ENCODE measurements at places on chromosomes 7 and 10.

DNA sequence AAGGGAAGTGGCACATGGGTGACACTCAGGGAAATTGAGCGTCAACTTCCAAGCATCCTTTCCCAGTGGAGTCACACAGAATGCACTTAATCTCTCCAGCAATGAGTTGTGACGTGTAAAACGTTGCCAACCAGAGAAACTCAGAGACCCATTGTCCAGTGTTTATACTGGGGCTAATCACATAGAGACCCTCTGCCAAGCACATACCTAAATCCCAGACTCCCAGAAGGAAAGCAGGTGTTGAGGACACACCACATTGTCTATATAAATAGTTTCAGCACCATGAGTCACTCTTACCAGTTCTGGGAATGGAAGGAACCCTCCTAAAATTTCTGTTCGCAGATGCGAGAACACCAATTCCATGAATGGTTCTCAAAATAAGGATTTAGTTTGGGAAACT is 76.4 kb upstream of the BET1 start:
- DNase-seq = no peak

DNA sequence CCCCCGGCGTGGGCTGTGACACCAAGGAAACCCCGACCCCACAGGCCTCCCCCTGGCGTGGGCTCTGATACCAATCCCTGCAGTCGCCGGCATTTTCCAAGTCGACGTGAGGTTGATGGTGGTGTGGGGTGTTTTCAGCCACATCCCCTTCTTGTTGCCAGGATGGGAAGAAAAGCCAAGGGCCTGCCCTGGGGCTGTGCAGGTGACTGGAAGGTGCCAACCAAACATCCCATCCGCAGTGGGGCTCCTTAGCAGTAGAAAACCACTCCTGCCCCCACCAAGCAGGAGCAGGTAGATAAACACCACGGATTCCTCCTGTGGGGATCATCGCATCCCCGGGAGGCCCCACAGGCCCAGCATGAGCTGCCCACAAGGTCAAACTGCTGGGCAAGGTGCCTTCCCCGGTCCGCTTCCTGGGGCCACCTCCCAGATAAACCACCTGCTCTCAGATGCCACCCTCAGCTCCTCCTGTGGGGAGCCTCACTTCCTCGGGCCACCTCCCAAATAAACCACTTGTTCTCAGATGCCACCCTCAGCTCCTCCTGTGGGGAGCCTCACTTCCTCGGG is 88.5 kb upstream of the DIP2C start:
- DNase-seq = no peak

GRCh38 chr10:81873932-81874816 is 820 bp upstream of the NRG3 start:
- peak; percentile 95 for DNase-seq

GRCh38 chr7:157442456-157442855 is 105.7 kb downstream of the DNAJB6 start:
- DNase-seq = no peak

DNA sequence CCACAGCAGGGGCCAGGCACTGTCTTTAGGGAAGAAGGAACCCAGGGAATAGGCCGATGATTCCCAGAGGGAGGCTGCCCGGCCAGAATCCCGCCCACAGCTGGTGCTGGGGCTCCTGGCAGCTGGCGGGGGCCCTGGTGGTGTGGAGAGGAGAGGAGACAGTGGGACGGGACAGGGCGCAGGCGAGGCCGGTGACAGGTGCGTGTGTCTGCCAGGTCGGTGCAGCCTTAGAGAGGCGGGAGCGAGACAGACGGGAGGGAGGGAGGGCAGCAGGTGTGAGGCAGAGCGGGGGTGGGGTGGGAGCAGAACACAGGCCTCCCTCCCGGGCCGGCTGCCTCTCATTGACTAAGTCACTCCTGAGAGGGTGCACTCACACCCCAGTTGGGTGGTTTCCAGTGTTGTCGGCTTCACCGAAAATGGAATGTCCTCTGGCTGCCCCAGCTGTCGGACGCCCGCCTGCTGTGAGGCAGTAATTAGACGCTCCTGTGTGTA is 55.2 kb downstream of the ELFN1 start:
- DNase-seq = peak; percentile 71

DNA sequence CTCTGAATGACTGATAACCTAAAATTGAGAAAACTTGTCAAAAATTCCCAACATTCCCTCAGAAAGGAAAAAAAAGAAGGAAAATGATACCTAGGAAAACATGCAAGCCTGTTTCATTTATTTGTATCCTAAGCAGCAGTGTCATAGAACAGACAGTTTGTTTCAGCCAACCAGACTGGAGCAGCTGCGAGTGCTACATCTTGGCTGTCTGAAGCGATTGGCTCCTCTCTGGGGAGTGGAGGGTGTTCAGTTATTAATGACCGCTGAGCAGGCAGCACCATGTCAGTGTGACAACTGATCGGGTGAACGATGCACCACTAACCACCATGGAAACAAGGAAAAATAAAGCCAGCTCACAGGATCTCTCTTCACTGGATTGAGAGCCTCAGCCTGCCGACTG is at the start of gene LRRN3:
TSS of gene LRRN3 (plus strand) at position 282 of the 400 bp plus-strand sequence. CDS start 31,646 bp downstream, outside the sequence.
- peak; percentile 63 for DNase-seq

GRCh38 chr10:69051710-69052487 is 36.0 kb upstream of the SRGN start:
- DNase-seq = no peak

GRCh38 chr7:41190581-41190980 is 512.3 kb downstream of the INHBA start:
- no peak for DNase-seq

DNA sequence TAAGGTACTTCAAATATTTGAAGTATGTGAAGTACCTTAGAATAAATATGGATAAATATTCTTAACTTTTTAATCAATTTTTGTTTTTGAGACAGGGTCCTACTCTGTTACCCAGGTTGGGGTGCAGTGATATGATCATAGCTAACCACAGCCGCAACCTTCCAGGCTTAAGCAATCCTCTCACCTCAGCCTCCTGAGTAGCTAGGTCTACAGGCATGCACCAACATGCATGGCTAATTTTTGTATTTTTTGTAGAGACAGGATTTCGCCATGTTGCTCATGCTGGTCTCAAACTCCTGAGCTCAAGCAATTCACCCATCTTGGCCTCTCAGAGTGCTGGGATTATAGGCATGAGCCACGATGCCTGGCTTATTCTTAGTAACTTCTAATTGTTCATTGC is 119.4 kb upstream of the KAT6B start:
- DNase-seq = no peak

DNA sequence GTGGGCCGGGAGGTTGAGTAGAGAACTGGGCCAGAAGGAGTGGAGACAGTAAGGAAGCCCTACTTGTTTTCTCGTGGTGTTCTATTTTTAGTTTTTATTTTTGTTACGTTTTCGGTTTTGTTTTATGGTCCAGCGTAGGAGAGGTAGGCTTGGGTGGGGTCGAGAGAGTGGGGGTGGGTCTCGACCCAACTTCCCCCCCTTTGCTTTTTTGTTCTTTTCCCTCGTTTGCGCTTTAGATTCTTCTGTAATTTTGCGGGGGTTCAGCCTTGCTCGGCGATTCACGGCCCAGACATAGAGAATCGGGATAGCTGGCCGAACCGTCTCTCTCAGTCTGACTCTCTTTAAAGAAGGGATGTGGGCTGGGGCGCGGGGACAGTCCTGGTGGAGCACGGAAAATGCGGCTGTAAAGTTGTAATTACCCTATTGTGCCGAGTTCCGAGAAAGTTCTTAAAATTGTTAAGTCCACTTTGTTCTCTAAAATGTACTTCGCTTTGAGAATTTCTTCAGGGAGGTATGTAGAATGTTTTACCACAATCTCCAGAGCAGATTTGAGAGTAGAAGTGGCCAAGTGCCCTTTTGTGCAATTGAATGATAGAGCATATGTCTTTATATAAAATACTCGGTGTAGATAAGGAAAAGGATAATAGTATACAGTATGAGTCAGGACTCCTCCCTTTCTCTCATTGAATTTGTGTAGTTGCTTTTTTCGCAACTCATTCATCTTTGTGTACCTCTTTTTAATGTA is 816 bp downstream of the DMTF1 start:
- DNase-seq = peak; percentile 42

GRCh38 chr7:30583181-30583580 is 11.5 kb upstream of the GARS1 start:
- DNase-seq = no peak

DNA sequence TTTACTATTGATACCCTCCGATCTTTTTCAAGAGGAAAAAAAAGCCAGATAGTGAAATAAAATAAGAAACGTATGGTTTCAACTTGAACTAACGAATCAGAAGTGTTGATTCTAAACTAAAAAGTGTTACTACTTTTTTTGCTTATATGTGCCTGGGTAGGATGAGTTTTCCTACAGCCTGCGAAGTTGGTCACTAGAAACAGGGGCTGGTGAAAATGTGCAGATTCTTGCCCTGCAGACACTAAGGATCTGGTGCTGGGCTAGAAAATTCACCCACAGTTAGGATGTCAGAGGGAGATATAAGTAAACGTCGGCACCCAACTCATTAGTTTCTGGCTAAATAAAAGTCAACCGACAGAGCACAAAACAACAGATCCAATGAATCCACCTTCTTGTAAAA is 298.7 kb upstream of the NFE2L3 start:
- DNase-seq = no peak

GRCh38 chr7:154591544-154591943 is 411.4 kb downstream of the PAXIP1 start:
- DNase-seq = no peak

DNA sequence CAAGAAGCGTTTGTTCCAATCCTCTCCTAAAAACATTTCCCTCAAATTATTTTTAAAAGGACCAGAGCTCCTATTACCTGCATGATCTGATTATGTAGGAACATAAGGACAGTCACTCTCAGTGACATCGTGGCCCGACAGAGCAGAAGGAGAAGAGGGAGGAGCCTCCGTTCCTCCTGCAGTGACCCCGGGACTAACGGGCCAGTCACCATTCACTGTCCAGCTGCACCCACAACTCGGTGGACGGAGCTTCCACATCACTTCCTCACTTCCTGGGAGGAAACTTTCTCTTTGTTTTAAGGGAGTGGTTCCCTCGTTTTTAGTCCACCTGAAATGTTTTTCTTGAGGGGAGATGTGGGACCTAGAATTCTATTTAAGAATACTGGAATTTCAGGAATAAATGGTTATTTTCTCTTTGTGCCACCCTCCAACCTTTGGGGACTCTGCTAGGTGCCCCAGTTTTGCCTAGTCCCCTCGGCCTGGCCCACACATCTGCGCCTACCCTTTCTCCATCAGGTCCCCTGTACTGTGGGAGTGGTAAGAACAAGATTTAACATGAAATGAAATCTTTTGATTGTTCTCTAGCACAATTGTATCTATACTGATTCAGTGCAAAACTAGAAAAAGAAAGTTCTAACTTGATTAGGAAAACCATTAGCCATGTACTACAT is 173.5 kb upstream of the RNF32 start:
- DNase-seq = no peak

GRCh38 chr10:52566471-52567246 is 205.9 kb downstream of the MBL2 start:
- DNase-seq = peak; percentile 83

DNA sequence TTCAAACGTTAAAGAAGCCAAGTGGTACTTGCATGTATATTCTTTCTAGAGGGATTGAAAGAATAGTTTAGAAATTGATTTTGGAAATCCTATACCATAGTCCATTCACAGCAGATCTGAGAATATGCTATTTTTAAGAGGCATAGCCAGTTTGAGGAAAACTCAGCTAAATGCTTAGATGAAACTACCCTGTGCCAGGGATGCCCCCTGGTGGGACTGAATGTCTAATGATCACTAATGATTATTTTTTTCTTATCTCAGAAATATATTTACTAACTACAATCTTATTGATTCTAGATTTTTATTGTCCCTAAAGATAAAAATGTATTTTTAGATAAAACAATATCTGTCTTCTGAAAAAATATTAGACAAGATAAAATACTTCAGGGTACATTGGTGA is 844.9 kb upstream of the PHF14 start:
- peak; percentile 2 for DNase-seq

- peak; percentile 70 for DNase-seq
These were observed 104.4 kb downstream of the PTPRE start for GRCh38 chr10:128011059-128011979.

DNA sequence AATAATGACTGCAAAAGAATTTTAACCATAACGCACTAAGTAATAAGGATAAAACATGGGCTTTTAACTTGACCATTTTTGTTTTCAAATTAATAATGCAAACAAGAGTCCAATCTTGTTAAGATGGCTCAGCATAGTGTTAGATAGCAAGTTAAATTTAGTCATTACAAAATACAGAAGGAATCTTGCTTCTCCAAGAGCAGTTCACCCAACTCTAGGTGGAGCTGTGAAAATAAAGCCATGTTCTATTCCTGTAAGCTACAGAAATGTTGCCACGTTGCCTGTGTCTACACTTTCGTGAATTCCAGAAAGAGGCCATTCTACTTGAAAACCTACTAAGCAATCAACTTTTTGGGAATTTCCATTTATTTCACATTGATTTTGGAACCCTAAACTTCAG is 191.9 kb downstream of the SFMBT2 start:
- DNase-seq = peak; percentile 22

DNA sequence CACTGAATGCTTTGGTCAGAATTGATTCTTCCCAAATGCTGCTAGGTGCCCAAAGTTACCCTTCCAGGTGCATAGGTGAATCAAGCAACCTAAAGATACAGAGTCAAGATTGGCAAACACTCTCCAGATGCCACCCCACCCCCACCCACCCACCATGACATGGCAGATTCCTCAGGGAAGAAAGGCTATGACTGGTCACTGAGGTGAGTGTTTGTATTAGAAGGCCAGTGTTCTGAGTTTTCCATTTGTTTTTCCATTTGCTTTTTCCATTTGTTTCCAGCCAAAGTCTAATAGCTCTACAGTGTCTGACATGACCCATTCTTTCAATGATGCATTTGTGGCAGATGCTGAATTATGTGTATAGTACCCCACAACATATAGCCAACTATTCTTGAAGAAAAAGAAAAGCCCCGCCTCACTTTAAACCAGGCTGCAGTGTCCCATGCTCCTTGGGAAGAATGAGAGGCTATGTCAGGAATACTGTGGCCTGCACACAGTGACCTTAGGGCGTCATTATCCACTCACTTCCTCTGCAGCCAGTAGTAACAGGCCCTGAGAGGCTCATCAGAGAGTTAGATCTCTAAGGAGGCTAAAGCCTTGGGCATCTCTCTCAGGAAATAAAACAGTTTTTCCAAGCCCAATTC is 16.1 kb upstream of the HIBADH start:
- DNase-seq = no peak

DNA sequence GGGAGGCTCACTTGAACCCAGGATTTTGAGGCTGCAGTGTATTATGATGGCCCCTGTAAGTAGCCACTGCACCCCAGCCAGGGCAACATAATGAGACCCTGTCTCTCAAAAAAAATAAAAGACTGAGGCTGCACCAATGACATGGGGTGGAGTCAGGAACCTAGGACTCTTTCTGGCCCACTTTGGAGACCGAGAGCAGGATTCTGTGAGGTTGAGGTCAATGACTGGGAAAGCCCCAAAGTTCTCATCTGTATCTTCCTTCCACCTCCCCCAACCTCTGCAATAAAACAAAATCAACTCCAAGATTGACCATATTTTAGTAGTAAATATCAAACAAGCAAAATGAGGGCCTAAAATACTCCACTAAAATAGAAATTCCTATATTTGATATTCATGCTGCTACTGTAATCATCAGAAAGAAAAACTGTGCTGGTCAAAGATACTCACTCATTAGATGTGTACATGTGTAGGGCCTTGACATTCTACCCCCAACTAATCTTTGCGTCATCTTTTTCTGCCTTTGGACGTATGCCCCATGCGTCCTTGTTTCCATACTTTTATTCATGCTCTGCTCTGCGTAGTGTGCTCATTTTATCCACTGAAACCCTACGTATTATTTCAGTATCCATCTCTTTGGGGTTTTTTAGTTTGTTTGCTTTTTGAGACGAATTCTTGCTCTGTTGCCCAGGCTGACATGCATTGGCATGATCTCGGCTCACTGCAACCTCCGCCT is 23.8 kb downstream of the WBP1L start:
- no peak for DNase-seq

- no peak for DNase-seq
These were observed 11.6 kb upstream of the ADCK2 start for GRCh38 chr7:140661124-140661523.

Data from cardiac muscle cell (in vitro differentiated cells and primary cell).